ENCODE measurements at places on chromosomes 16 and 17.

- no peak for DNase-seq
These were observed 5.1 kb upstream of the KLHL36 start for GRCh38 chr16:84643180-84643583.

DNA sequence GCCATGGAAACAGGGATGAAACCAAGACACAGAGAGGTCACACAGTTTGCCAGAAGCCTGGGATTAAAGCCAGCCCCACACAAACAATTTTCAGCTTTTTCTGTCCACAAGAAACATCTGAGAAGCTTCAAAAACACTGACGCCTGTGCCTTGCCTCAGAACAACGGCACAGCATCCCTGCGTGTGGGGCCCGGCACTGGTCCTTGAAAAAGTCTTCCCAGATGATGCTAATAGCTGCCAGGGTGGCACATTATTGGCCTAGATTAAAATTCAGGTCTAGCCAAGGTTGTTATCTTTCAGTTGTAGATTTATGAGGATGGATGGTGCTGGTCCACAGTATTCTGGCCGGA lies 321.4 kb downstream of the HAPSTR1 start:
- DNase-seq: no peak

GRCh38 chr17:1529863-1530262 lies 13.5 kb upstream of the INPP5K start:
- no peak for DNase-seq

DNA sequence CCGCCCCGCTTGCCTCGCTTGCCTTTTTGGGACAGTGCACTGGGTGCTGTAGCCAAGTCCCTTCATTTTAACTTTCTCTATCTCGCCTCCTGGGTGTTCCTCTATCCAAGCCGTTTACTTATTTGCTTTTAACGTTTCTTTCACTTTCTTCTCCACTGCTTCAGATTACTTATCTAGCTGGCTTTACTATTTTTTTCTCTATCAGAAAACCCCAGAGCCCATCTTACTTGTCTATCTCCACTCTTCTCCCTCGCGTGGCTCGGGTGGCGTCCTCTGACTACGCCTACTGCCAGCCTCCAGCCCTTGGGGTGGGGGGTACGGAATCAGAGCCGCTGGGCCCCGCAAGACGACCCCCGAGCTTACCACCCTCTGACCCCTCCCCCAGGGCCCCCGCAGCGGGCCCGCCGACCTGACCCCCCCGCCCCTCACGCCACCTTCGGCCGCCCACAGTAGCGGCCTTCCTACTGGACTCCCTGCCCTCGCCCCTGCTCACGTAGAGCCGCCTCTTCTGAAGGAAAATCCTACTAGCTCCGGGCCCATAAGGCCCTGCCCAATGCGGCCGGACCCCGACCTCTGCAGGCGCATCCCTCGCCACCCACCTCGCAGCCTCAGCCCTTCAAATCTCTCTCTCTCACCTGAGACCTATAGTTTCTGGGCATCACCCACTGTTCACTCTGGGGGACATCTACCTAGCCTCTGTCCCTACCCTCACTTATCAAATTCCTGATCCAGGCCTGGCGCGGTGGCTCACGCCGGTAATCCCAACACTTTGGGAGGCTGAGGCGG lies 1.0 kb upstream of the SLC12A4 start:
- no peak for DNase-seq

- no peak for DNase-seq
These were observed 78.4 kb upstream of the NKD1 start for GRCh38 chr16:50469744-50470321.

DNA sequence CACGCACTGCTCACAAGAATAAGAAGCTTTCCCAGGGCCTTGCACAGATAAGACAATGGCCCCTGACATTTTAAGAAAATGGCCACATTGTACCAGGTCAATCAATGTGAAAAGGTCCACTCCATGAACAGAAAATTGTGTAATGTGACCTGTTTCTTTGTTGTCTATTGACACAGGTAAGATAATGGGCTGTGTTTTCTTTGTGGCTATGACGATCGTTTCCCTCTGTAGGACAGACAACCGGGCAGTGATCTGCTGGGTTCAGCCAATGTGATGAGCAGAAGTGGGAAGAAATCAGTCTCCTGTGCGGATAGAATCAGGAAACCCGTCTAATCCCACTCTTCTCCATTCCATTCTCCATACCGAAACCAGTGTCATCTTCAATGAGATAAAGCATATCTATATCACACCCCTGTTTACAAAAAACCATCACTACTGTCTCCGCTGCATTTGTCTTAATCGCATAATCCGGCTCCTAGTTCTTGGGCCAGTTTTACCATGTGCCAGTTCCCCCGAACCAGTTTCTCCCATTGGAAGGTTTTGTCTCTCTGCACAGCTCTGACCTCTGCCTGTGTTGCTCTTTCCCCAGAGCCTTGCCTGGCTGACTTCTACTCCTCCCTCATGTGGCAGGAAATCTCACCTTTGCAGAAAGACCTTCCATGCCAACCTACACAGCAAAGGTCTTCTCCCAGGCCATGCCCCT lies 66.9 kb upstream of the ATF7IP2 start:
- no peak for DNase-seq

- no peak for DNase-seq
These were observed 3.3 kb downstream of the TPSD1 start for GRCh38 chr16:1258906-1259759.

DNA sequence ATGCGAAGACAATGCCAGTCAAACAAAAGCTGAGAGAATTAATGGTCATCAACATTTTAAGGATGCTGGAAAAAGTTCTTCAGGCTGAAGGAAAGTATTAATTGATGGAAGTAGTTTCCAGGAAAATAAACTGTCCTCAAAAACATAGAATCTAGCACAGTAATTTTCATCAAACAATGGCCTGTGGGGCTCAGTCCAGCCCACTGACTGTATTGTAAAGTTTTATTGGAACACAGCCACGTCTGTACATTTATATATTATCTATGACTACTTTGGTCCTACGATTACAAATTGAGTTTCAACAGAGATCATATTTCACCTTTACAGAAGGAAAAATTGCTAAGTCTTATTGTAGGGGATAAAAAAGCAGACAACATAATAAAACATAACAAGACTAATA lies 484.5 kb downstream of the KCNJ2 start:
- no peak for DNase-seq

DNA sequence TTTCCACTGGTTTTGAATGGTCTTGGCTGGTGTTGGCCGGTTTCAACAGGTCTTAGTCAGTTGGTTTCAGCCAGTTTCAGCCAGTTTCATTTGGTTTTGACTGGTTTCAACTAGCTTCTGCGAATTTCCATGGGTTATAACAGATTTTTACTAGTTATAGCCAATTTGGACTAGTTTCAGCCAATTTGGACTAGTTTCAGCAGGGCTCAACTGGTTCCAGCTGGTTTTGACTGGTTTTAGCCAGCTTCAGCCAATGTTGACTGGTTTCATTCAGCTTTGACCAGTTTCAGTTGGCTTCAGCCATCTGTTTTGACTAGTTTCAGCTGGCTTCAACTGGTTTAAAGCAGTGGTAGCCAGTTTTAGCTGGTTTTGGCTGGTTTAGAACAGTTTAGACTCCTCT lies 432.6 kb downstream of the UTP18 start:
- DNase-seq: no peak

- no peak for DNase-seq
These were observed 106.3 kb upstream of the CRHR1 start for GRCh38 chr17:45677770-45678169.

- DNase-seq: peak; percentile 61
These were observed at the start of gene MED13 for GRCh38 chr17:62064791-62065563. Gene MED13 (minus strand): TSS chr17:62065278. CDS start chr17:62065205, 73 bp downstream.

DNA sequence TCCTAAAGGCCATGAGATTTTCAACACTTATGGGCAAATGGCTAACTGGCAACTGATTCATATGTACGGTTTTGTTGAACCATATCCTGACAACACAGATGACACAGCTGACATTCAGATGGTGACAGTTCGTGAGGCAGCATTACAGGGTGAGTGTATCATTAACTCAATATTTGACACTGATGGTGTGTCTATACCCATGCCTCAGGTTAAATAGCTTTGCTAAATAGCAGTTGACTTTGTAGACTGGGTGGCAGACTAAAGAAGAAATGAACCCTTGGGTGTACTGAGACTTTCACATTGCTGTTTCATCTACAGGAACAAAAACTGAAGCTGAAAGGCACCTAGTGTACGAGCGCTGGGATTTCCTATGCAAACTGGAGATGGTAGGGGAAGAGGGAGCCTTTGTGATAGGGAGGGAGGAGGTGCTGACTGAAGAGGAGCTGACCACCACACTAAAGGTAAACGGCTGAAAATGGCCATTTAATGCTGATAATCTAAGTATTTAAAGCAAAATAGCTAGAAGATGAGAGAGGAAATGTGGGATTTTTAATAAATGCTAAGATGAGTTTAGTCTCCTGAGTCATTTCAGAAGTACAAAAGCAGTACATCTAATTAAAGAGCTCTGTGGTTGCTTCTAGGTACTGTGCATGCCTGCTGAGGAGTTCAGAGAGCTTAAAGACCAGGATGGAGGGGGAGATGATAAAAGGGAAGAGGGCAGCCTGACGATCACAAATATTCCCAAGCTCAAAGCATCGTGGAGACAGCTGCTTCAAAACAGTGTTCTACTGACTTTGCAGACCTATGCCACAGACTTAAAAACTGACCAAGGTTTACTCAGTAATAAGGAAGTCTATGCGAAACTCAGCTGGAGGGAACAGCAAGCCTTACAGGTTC lies 3.0 kb downstream of the SETD6 start:
- DNase-seq: no peak

GRCh38 chr17:33940769-33941370 lies 314.2 kb upstream of the CCL2 start:
- DNase-seq: no peak

- no peak for DNase-seq
These were observed 261.2 kb downstream of the CBLN1 start for GRCh38 chr16:49020436-49020835.

GRCh38 chr17:4672055-4672630 lies 30.7 kb upstream of the ALOX15 start:
- no peak for DNase-seq

GRCh38 chr16:48575471-48576050 lies 34.4 kb downstream of the N4BP1 start:
- no peak for DNase-seq

DNA sequence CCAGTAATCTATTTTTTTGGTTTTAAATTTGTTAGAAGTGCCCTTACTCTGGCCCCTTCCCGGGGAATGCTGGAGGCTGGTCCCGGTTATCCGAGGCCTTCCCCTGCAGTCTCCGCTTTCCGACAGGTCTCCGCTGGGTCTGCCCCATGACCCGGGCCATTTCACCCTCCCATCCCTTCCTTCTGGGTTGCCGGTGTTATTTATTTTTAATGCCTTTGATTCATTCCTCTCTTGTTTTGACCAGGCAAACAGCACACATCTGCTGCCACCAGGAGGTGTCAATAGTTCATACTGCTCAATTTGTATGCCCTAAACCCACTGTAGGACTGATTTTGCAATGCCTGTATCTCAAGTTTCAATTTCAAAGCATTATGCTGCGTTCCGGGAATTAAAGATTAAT lies 113.2 kb upstream of the IRX5 start:
- no peak for DNase-seq

GRCh38 chr17:65046236-65046635 lies 10.3 kb downstream of the GNA13 start:
- DNase-seq: no peak

- no peak for DNase-seq
These were observed 18.4 kb downstream of the ZP2 start for GRCh38 chr16:21192991-21193390.

- no peak for DNase-seq
These were observed 4.9 kb upstream of the ANKRD40CL start for GRCh38 chr17:50771991-50772785.

DNA sequence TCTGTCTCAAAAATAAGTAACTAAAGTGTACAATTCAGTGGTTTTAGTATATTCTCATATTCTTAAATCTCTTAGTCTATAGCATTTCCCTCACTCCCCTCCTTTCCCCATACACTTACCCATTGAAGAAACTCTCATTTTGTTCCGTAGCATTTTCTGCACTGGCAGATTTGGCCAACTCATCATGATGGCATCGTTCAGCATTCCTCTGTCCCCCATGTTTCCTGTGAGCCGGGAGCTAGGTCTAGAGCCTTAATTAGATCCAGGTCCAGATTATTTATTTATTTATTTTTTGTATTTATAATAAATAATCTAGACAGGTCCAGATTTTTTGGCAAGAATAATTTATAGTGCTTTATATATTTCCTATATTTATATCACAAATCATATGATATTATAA lies 31.0 kb downstream of the HEATR3 start:
- DNase-seq: no peak

- no peak for DNase-seq
These were observed 82.9 kb upstream of the RCVRN start for GRCh38 chr17:9987779-9988585.

DNA sequence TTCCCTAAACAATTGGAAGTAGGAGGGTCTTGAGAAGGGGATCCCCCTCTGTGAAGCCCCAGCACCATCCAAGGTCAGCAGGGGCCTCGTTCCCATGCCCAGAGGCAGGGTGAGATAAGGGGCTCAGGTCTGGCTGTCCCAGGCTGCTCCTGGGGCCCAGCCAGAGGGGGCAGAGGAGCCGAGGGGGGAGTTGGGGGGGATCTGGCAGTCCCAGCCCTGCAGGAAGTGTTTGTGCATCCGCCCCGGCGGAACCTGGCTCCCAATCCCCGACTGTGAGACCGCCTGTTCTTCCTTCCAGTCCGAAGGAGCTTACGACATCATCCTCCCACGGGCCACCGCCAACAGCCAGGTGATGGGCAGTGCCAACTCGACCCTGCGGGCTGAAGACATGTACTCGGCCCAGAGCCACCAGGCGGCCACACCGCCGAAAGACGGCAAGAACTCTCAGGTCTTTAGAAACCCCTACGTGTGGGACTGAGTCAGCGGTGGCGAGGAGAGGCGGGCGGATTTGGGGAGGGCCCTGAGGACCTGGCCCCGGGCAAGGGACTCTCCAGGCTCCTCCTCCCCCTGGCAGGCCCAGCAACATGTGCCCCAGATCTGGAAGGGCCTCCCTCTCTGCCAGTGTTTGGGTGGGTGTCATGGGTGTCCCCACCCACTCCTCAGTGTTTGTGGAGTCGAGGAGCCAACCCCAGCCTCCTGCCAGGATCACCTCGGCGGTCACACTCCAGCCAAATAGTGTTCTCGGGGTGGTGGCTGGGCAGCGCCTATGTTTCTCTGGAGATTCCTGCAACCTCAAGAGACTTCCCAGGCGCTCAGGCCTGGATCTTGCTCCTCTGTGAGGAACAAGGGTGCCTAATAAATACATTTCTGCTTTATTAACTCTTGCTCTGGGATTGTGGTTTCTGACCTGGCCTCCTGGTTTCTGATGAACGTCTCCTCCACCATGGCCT lies 14.9 kb downstream of the GPRC5C start:
- DNase-seq: peak; percentile 22
